SHP77 (cell line): ENCODE measurements at places on chromosomes 4 and X.

GRCh38 chr4:99853999-99854398 is 37.4 kb downstream of the DAPP1 start:
- peak; percentile 21 for DNase-seq

DNA sequence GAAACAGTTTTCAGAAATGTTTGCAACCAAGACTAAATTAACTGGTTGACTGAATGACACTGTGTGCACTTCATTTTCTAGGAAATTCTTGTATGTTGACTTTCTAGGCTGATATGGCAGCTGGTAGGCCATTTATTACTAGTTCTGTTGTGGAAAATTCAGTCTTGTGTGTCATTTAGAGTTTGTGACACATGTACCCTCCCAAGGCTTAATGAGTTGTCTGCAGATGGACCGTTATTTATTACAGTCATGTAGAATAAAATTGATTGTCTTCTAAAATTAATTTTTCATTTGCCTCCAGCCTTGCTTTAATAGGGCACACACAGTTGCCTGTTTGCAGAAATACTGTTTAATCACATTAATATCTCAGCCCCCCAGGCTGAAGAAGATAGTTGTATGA is 30.7 kb downstream of the DACH2 start:
- DNase-seq = no peak

DNA sequence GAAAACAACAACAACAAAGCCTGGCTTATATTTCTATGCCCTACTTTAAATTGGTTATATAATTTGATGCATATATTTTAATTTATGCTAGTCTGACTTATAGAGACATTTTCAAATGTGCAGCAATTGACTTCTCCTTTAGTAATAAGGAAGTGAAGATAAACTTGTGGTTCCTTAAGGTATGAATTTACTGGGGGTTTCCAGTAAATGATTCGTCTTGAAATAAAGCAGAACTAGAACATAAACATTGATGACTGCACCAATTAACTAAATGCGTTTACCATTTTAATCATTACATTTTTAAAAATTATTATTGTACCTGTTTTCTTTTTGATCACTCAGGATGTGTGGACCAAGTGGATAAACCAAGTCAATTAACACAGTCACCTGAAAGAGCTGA is 99.6 kb upstream of the CCSER1 start:
- no peak for DNase-seq

DNA sequence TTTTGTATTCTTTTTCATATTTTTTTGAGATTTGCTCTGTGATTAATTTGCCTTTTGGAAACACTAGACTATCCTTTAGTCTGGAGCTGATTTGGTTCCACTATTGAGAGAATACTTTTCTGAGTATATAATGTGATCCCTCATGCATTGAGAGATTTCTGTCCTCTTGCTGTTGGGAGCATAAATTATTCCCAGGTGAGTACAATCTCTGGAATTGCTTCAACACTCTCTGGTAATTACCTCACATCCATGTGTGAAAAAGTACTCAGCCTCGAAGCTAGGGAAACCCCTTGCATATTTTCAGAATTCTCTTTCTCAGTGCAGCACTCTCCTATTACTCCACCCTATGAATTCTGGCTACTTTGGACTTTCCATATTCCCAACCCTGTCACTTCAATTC is 550.0 kb downstream of the RAPGEF2 start:
- no peak for DNase-seq

- no peak for DNase-seq
Observed at GRCh38 chr4:4819213-4819606, 40.3 kb upstream of the MSX1 start.
